ENCODE measurements at places on chromosomes 3 and 15. TPM values are rescaled to one million over a fixed set of nuclear protein-coding genes. Genes with fewer than 3 reads are reported as not detected.

RTP4 gene
- 3.1 TPM for total RNA-seq

EBLN2 gene
- 3.2 TPM for total RNA-seq

NUP210 gene
- total RNA-seq = 143 TPM

SAMMSON gene
- total RNA-seq = not detected

SERPINI1 gene
- total RNA-seq = 1.7 TPM

ADGRG7 gene
- not detected for total RNA-seq

TRIM42 gene
- total RNA-seq = not detected

GRCh38 chr15:60591496-60592370, 112.8 kb upstream of the ICE2 start:
- DNase-seq = peak; percentile 75

- DNase-seq = no peak
Observed at GRCh38 chr15:78768096-78768495, 43.2 kb downstream of the ADAMTS7 start.

DNA sequence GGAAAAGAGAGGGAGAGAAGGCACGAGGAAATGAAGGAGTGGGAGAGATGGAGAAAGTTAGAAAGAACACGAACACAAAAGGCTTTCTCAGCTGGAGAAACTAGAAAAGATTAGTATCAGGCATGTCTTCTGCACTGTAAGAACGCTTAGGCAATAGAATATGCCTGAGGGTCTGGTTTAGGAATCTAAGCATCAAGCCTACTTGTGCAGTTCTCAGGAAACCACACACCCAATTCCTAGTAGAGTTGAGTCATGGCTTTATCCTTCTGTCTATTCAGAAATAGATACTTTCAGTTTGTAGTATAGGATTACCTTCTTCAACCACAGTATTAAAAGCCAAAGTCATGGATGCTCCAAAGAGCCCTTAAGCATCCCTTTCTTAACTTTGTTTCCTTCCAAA, 969.4 kb downstream of the NTRK3 start:
- no peak for DNase-seq

GRCh38 chr3:46898321-46899150, 21.0 kb downstream of the PTH1R start:
- no peak for DNase-seq

- DNase-seq = no peak
Observed at GRCh38 chr3:138833899-138834595, 681 bp downstream of the PIK3CB start.

DNA sequence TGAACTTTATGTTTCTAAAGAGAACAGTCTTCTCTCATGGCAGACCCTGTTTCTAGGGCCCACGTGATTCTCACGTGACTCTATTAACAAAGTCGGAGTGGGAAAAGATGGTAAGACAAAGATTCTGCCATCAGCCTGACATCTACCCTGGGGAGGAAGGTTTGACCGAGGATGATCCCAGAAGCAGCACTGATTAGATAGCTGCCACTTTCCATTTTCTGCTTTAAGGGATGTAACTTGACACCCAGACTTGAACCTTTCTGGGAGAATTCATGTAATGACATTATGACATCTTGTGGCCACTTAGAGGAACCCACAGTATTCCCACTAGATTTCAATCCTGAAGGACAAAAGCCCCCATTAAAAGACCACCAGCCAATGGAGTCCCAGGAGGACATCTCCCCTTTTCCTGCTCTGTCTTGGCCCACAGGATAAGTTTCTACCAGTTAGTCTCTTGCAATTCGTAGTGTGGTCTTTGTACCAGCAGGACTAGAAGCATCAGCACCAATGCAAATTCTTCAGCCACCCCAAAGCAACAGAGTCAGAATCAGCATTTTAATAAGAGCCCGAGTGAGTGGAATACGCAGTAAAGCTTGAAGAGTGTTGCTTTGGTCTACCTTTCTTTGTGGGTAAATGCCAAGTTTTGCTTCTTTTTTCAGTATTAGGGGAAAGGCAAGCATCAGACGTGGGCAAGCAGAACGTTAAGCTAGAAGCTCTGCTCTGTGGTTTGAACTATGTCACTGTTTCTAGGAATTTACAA, 480.5 kb upstream of the PROK2 start:
- no peak for DNase-seq

DNA sequence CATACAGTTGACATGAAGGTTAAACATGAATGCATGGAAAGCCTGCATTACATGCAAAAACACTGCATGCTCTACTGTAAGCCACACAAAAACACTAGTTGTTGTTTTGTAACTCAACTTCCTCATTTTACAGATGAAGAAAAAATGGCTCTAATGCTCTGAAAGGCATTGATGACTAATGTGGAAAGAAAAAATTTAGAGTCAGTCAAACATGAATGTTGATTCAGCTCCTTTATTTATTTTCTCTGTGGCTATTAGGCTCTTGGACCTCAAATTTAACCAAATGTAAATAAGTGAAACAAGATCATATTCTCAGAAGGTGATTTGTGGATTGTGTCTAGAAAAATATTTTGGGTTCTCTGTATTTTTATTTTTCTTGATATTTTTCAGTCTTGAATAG, 336.7 kb upstream of the ZNF717 start:
- no peak for DNase-seq
